Calu3 (cell line): ENCODE measurements at places on chromosomes 16 and 17. TPM values are rescaled to one million over a fixed set of nuclear protein-coding genes. Genes with fewer than 3 reads are reported as not detected.

DNA sequence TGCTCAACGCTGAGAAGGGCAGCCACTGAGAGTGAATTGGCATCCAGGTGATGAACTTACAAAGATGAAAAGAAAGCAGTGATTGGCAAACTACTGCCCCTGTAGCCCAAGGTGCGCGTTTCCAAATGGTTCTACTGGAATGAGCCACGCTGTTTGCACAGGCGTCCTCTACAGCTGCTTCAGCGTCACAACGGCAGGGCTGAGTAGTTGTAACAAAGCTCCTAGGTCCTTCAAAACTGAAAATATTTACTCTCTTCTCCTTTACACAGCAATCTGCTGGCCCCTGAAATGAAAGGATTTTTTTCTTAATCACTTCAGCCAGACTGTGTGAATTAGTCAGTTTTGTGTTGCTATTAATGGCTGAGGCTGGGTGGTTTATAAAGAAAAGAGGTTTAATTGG is 107.2 kb upstream of the FOXF1 start:
- H3K36me3 ChIP-seq = no peaks in the 10 kb centered on the region
- H3K27ac ChIP-seq = no peak overlapping the region
- H3K4me3 ChIP-seq = no peak overlapping the region
- no peak for DNase-seq
- H3K27me3 ChIP-seq = peaks cover 95% of the 10 kb centered on the region

- H3K4me3 ChIP-seq = no peak overlapping the region
- H3K36me3 ChIP-seq = no peaks in the 10 kb centered on the region
- H3K27ac ChIP-seq = no peak overlapping the region
- H3K27me3 ChIP-seq = peaks cover 63% of the 10 kb centered on the region
- no peak for DNase-seq
Observed at GRCh38 chr17:58314706-58315015, 13.9 kb downstream of the TSPOAP1 start.

TSPOAP1 gene
- total RNA-seq = not detected in 2 replicates

DNA sequence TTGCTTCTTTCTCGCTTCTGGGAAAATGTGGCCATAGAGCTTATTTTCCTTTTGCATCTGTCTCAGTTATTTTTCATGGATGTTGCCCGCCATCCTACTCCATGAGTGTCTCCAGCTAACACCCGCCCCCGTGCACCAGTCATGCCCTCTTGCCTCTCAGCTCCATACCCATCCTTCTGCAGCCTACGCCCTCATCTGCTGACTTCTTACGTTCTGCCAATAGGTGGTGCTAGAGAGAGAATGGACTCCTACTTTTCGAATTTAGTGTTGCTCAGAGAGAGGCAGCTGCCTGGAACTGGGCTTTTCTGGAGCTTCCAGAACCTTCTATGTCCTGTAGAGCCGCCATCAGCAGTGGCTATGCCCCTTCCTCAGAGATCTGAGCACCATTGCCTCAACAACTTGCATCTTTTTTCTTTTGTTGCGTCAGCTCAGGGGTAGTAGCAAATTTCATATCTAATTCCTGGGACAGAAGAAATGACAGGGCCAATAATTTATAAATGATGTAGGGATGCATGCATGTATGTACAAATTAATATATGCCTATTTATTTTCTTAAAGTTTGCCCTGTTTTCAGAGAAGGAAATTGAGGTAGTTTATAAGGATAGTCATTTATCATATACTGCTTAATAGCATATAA is 119.7 kb upstream of the MYOCD start:
- H3K4me3 ChIP-seq = no peak overlapping the region
- no peaks in the 10 kb centered on the region for H3K27me3 ChIP-seq
- H3K27ac ChIP-seq = no peak overlapping the region
- H3K36me3 ChIP-seq = no peaks in the 10 kb centered on the region
- no peaks in the 10 kb centered on the region for H3K4me1 ChIP-seq
- peak; percentile 43 for DNase-seq

ZNF319 gene
- 10.0 and 10.2 TPM in 2 replicates for total RNA-seq

DNA sequence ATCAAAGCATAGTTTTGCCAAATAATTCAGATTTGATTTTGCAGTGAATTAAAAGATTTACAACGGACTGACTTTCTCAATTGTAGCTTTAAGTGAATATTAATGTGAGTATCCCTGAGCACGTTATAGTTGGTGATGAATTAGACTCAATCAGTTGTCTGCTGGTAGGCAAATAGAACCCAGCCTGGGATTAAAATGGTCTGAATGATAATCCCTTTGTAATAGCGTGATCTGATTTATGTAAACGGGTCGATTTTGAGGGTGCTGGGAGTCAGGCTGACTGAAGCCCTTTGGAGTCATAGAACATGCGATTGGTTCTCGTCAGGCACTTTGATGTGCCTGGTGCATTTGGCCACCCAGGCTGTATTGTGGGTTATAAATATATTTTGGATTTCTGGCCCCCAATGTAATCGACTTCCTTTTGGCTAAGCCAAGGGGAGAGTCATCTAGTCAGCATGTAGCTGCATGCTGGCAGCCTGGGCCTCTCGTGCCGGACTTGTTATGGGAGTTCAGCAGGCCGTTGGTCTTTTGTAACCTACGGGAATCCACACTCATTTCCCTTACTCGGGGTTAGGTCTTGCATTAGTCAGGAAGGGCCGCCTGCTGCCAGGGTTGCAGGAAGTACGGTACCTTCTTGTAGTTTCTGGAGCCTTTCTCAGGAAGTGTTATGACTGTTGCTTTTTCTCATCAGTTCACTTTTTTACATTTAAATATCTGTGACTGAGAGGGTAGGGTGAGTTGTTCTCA is 5.4 kb downstream of the PGS1 start:
- H3K4me1 ChIP-seq = peaks cover 35% of the 10 kb centered on the region
- no peak for DNase-seq
- no peak overlapping the region for H3K4me3 ChIP-seq

DNA sequence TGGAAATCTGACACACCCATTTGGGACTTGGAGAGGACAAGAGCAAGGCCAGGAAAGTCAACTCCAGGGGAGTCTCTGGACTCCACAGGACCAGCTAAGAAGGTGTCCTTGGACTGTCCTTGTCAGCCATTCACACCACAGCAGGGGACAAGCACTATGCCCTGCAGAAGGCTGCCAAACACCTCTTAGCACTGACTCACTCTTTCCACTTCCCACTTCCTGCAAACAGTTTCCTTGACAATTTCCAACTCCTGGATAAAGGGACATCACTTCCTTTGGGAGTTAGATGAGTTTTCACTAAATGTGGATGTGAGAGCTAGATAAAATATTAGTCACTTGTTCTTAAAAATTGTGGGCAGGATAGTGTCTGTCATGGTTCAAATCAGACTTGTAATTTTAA is 37.8 kb upstream of the BCAR1 start:
- H3K36me3 ChIP-seq = peaks cover 6% of the 10 kb centered on the region
- H3K4me3 ChIP-seq = no peak overlapping the region
- no peak for DNase-seq
- peaks cover 9% of the 10 kb centered on the region for H3K4me1 ChIP-seq

DNA sequence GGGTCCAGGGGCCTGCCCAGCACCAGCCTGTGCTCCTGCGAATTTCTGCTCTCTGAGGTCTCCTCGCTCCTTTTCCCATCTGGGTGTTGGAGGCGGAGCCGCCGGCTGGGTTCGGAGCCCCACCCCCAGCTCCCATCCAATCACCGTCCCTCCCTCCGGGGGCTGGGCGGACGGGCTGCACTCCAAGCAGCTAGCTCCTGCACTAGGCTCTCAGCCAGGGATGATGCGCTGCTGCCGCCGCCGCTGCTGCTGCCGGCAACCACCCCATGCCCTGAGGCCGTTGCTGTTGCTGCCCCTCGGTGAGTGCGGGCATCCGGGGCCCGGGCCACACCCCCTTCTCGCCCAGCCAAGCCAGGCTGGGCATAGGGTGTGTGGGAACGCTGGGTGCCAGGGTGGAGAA is at the start of gene NRN1L:
Gene NRN1L, plus strand, starts transcription at position 202 of the 400 bp plus-strand sequence. Its CDS starts 19 bp downstream, at position 221.
- no peak within 1 kb of the TSS for H3K4me3 ChIP-seq
- no peak for DNase-seq
- peaks cover 10% of the 10 kb centered on the region for H3K4me1 ChIP-seq
- peaks cover 44% of the 10 kb centered on the region for H3K36me3 ChIP-seq
- H3K27ac ChIP-seq = no peak within 1 kb of the TSS
- H3K27me3 ChIP-seq = no peaks in the 10 kb centered on the region

TEKT1 gene
- not detected in 2 replicates for total RNA-seq

- DNase-seq = no peak
- H3K27ac ChIP-seq = peak overlapping the region; percentile 71
Observed at GRCh38 chr16:11618107-11618717, 31.5 kb upstream of the LITAF start.

- peak overlapping the region; percentile 6 for H3K4me3 ChIP-seq
- H3K27me3 ChIP-seq = peaks cover 57% of the 10 kb centered on the region
- peak overlapping the region; percentile 60 for H3K27ac ChIP-seq
Observed at GRCh38 chr16:81899601-81900000, 111.7 kb downstream of the SDR42E1 start.
